Ammon's horn (tissue), 1 donor: ENCODE measurements at places on chromosomes 3 and 15.
A peak's percentile ranks its signal among the peaks of the same experiment; 100 is the strongest.

- no peak for DNase-seq
These were observed 5.3 kb downstream of the FGD5 start for GRCh38 chr3:14823910-14824629.

DNA sequence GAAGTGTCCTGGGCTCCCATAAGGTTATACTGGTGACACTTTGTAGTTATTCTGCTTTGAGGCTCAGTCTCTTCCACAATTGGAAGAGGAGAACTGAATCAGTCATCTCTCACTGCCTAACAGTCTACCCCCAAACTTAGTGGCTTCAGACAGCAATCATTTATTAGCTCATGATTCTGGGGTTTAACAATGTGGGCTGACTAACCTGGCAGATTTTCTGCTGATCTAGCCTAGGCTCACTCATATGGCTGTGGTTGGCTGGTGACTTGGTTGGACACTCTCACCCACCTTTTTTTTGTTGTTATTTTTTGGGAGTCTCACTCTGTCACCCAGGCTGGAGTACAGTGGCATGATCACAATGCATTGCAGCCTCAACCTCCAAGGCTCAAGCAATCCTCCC, 7.1 kb downstream of the GPD1L start:
- no peak for DNase-seq

DNA sequence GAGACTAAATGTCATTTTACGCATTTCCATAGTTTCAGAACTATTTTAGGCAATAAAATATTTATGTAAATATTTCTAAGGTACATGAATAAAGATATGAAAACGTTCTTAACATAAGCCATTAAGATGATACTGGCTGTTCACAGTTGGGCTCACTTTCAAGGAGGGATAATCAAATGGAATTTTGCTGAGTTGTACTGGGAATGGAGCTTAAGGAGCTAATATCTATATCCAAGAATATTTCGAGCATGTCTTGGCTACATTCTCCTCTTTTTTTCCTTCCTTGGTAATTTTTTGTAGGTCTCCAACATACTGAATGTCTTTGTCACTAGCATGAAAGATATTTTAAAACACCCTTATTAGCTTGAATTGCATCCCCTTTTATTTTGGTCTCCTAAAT, 383.4 kb downstream of the RAP2B start:
- no peak for DNase-seq

GRCh38 chr3:140760324-140761075, 82.6 kb downstream of the TRIM42 start:
- DNase-seq: no peak

- DNase-seq: no peak
These were observed 21.6 kb upstream of the ACTL6A start for GRCh38 chr3:179541094-179541493.

GRCh38 chr3:55555873-55556618, 68.9 kb upstream of the WNT5A start:
- peak; percentile 7 for DNase-seq
